ENCODE measurements at places on chromosomes 7 and 10.

DNA sequence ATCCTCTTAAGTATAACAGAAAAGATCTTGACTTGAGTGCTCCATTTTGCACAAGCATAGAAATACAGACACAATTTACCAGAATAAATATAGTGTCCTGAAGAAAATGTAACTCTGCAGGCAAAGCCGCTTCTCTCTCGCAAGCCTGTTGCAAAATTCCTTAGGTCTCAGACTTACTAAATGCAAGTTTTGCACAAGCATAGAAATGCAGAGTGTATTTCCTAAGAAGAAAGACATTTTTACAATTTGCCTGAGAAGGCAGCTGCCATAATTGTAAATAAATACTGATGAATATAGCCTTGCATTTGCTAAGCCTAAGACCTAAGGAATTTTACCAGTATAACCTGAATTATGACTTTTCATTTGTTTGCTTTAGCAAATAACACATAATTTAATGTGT, 67.1 kb downstream of the AGMO start:
- DNase-seq = no peak

DNA sequence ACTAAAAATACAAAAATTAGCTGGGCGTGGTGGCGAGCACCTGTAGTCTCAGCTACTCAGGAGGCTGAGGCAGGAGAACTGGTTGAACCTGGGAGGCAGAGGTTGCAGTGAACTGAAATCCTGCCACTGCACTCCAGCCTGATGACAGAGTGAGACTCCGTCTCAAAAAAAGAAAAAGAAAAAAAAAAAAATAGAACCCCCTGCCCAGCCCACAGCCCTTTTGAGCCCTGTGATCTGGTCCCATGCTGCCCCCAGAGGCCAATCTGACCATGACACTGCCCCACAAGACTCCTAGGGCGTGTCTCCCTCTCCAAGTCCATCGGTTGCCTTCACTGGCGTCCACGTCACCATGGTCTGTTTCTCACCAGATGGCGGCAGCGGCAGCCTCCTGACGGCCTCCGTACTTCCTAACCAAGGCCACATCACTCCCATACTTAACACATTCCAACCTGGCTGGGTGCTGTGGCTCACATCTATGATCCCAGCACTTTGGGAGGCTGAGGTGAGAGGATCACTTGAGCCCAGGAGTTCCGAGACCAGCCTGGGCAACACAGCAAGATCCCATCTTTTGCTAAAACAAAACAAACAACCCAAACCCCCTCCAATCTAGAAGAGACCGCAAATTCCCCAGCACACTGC, 18.0 kb downstream of the STX1A start:
- no peak for DNase-seq

DNA sequence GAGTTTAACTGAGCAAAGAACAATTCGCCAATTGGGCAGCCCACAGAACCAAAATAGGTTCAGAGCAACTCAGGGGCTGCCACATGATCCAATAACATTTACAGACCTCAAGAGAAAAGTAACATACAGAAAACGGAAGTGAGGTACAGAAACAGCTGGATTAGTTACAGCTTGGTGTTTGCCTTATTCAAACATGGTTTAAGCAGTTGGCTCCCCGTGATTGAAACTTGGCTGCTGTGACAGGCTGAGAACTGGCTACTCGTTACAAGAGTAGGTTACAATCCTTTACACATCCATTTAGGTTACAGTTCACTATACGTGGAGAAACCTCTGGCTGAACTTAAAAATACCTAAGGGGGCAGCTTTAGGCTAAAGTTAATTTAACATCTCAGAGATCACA, 673.1 kb upstream of the PHF14 start:
- DNase-seq = no peak

DNA sequence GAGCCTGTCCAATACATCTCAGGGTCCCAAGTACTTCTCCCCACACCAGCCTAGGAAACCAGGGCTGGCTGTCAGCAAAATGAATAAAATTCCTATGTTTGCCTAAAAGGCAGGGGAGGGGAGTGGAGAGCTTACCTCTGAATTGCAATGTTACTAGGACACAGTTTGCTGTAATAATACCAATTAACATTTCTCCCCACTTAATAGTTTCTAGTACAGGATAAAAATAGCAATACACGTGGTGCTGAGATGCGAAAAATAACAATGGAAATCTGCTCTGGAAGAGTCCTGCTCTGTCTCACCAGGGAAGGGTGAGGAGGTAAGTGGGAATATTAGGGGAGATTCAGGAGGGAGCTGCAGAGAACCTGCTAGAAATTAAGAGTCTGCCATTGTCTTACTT, 112.3 kb downstream of the PLXNA4 start:
- no peak for DNase-seq

- DNase-seq = no peak
Observed at GRCh38 chr7:17523813-17524739, 225.6 kb downstream of the AHR start.

DNA sequence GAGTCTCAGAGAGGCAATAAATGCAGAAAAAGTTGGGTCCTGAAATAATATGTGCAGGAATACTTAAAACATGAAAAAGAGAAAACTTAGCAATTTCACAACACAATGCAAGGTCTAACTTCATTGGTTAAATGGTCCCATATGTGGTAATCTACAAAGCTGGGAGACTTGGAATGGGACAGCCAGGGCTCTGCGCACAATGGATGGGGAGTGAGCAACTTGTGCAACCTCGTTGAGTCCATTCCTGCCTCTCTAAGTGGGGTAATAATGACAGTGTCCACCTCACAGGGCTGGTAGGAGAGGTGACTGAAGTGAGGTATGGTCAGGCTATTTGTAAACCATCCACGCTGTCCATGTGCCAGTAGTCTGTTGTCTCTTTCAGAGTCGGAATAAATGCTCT, 11.8 kb upstream of the EMX2 start:
- DNase-seq = no peak

GRCh38 chr7:31123726-31124125, 71.6 kb downstream of the ADCYAP1R1 start:
- DNase-seq = no peak
